ENCODE measurements at places on chromosomes 7 and 10.

- DNase-seq: no peak
Observed at GRCh38 chr7:158008267-158008666, 579.4 kb downstream of the PTPRN2 start.

DNA sequence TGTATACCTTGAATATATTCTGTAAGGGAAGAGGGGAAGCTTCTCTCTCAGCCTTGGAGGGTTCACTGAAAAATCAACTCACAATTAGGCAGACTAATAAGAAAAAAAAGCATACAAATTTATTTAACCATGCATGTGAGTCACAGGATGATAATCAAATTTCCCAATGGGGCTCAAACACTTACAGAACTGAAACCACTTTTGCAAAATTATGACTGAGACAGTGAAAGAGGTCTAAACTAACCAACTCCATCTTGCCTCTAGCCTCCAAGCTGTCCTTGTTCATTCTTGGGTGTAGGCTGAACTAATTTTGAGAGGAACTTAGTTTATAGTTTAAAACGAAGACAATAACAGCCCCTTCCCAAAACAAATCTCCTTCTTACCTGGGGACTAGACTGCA is 618.3 kb upstream of the AUTS2 start:
- no peak for DNase-seq

DNA sequence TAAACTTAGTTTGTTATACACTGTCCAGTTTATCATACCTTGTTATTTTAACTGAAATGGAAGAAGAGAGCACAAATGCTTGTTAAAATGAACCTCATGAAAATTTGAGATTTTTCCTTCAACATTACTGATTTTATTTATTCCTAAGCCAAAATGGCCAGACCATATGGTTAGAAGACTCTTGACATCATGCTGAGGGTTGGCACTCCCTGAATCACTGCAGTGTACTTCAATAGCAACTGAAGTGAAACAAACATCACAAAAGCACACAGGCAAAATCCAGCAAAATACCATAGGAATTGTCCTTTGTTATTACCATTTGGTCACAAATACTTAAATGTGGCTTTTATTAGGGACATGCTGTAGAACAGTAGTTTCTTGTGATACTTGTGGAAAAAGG is 347.8 kb downstream of the NXPH1 start:
- no peak for DNase-seq

GRCh38 chr7:81210137-81211064 is 291.6 kb upstream of the SEMA3C start:
- no peak for DNase-seq

DNA sequence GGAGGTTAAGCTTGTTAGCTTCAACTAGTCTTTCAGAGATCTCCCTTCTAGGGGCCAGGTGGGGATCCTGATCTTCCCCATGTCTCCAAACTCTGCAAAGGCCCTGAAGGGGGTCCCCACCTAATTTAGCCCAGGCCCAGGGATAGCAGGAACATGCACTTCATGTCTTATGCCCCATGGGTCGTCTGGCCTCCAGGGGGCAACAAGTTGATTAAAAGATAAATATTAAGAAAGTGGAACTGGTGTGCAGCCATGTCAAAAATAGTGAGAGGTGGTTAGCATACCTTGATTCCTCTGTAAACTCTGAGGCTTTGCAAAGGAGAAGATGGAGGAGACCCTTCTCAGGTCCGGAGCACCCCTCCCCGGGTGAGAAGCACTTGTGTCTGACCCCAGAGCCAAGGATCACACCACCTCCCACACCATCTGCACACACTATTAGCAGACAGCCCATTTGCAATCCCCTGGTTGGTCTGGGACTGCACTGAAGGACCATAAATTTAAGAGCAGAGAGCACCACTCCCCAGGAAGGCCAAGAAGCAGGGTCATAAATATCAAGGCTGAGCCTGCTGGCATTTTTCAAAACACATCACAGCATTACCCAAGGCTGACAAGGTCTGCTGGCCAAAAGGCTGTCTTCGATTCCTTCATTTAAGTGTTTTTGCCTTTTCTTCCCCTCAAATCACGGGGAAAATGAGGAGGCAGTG is 44.2 kb upstream of the LRRC18 start:
- no peak for DNase-seq

GRCh38 chr10:30171601-30172000 is 112.2 kb upstream of the JCAD start:
- DNase-seq: no peak

- no peak for DNase-seq
Observed at GRCh38 chr7:120550494-120551048, 277.6 kb downstream of the KCND2 start.

- no peak for DNase-seq
Observed at GRCh38 chr7:106138776-106139175, 26.7 kb upstream of the SYPL1 start.

DNA sequence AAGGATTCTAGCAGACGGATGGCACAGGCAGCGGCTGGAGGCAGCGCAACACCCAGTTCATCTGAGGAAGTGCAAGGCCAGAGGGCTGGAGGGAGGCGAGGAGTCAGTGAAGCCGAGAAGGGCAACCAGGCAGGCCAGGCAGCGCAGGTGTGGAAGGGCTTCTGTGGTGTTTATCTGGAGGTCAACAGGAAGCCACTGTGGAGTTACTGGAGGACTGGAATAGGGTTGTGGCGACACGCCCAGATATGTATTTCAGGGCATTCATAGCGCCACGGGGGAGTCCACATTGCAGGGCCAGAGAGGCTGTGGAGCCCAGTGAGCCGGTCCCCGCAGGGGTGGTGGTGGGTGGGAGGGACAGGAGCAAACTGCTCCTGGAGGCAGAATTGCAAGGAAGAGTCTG is 150.6 kb downstream of the CDH23 start:
- no peak for DNase-seq

GRCh38 chr10:10332786-10333185 is 684.9 kb upstream of the CELF2 start:
- no peak for DNase-seq

DNA sequence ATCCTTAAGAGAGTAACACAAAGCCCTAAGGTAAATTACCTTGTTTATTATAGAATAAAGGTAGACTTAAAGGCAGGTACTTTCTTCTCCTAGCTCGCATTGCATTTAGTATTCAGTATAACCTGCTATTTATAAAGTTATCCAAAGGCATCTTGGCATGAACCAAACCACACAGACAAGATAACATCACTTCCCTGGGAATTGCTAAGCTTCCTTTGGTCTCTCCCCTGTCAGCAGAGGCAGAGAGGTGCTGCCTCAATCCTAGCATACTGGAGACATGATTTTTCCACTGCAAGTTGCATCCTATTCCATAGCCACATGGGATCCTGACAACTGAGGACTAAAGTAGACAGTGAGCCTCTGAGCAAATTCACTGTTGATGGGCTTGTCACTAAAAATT is 101.7 kb upstream of the IL6 start:
- DNase-seq: no peak

DNA sequence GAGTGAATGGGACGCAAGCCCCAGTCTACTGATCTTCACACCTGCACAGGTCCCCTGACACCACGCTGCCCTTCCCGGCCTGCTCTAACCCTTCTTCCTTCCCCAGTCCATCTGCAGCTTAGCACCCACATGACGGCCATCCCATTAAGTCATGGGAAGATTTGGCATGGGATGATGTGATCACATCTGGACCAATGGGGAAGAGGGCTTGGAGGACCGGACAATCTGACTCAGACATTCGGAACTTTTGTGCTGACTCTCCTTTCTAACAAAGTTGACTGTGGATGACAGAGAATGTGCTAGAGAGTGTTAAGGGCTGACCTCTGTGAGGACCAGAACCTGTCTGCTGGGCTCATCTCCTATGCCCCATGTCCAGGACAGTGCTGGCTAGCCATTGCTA is 15.6 kb downstream of the CXCL12 start:
- no peak for DNase-seq

- DNase-seq: peak; percentile 23
Observed at GRCh38 chr7:5797716-5798115, 16.3 kb upstream of the RNF216 start.

GRCh38 chr7:86972072-86972471 is 87.4 kb downstream of the ELAPOR2 start:
- DNase-seq: no peak

GRCh38 chr7:17456541-17456940 is 158.1 kb downstream of the AHR start:
- no peak for DNase-seq

DNA sequence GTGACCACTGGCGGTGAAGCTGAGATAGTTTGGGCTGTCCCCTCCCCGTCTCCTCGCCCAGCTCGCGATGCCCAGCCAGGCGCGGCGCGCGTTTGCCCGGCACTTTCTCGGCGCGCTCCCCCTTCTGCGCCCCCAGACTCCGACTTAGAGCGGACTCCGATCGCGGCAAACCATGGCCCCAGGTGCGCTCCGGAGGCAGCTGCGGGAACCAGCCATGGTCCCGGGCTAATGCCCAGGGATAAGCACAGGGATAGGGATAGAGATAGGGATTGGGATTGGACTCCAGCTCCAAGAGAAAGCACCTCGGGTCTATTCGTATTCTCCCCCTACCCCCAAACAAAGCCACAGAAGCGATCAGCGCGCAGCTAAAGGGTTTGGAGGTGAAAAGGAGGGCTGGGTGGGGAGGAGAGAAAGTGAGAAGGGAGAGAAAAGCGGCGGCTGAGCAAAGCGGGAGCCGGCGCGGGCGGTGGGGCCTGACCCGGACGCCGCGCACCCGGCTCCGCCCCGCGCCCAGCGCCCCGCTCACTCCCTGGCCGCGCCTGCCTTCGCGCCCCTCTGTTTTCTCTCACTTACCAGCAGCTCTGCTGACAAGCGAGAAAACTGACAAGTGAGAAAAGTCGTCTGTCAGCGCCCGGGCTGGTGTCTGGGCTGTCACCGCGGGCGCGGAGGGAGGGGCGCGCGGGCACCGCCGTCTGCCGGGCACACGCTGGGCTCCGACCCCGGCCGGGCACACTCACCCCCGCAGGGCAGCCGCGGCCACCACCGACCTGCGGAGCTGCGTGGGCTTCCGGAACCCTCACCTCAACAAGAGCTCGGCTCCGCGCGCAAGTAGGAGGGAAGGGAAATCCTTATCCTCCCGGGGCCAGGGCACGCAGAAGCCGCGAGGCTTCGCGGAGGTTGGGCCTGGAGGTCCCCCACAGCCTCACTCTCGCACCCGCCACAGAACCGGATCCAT is at the start of gene PDE1C:
TSS of gene PDE1C (minus strand) at position 2 of the 955 bp plus-strand sequence.
- DNase-seq: no peak

- DNase-seq: peak; percentile 35
Observed at GRCh38 chr10:3635697-3636096, 149.3 kb downstream of the KLF6 start.

GRCh38 chr7:12861070-12861469 is 173.6 kb downstream of the ARL4A start:
- no peak for DNase-seq

DNA sequence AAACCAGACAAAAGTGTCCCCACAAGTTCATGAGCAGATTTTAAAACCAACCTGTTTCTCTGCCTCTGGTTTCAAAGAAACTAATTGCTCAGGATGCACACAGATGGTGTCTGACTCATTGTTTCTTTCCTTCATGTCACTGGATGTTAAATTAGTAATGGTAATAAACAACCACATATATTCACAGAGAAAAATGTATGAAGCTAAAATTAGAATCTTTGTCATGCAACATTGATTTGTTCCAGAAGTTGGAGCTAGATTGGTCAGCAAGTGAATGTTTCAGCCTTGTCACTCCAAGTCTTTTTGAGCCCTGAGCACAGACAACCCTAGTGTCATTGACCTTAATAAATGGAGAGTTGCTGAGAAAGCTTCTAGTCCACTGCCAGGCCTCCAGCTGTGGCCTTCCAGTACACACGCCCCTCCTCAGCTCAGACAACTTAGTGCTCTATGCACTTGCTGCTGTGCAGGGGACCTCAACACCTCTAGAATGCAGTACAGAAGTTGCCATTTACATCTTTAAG is 175.9 kb downstream of the CCDC71L start:
- DNase-seq: no peak

DNA sequence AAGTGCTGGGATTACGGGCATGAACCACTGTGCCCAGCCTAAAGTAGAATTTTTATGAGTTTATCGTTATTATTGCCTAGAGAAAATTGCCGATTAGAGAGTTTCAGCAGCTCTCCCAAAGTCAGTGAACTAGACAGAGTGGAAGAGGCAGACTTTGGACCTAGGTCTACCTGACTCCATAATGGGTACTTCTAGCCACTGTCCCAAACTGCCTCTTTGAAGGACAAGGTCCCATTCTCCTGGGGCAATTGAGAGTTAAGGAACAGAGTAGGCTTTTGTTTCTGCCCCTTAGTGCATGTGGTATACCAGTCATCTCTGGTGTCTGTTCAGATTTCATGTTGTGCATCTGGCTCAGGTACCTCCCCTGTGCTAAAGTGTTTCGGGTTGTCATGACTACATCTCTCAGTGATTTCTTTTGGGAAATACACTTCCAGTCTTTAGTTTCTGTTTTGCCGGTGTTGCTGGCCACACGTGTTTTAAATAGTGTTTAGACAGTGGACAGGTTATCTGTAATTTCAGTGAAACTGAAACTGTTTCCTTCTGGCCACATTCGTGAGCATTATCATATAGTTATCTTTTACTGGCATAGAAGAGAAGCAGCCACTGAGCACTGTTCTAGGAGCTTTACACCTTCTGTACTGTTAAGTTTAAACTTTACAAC is 4.7 kb downstream of the TMEM236 start:
- DNase-seq: peak; percentile 58

- no peak for DNase-seq
Observed at GRCh38 chr7:107995184-107996071, 7.5 kb downstream of the LAMB1 start.

DNA sequence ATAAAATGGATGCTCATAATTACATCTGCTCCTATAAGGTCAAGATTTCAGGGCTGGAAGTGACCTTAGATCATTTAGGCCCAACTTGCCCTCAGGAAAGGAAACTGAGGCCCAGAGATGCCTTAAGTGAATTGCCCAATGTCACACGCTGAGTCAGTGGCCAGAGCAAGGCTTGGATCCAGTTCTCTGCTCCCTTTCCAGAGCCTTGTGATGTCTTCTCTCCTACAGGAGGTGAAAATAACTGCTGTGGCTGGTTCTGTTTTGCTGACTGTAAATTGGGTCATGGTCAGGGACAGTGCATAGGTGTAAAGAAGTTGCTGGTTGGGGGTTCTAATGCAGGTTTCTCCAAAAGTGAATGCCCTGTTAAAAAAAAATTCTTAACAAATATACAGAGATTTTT is 91.3 kb downstream of the TCF7L2 start:
- no peak for DNase-seq

DNA sequence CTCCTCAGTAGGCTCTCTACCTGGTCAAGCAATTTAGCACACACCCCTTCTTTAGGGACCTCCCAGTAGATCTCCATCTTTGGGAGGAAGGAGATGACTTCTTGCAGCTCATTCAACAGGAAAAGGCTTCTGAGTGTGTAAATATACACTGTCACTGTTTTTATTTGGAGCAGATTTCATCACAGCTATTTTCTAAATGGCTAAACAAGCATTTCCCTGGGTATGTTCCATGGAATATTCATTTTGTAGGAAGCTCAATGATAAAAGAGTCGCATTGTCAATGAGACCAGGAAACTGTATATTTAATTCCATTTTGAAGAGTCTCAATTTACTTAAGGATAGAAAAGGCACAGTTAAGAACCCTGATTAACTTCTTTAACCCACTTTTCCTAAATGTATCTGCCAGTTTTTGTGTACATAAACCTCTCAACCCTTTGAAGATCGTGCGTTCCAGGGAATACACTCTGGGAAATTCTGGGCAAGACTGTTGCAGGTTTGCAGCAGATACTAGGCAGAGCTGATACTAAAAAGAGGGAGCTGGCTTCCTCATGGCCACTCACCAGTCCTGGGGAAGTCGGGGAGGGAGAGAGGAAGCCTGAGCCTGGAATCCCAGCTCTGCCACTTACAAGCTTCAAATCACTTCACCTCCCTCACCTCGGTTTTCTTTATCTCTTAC is 10.1 kb downstream of the LGI1 start:
- no peak for DNase-seq
